NCI-H187 (cell line): ENCODE measurements at places on chromosomes 1 and 21.

GRCh38 chr1:21655748-21656147, 13.4 kb downstream of the RAP1GAP start:
- DNase-seq = no peak

DNA sequence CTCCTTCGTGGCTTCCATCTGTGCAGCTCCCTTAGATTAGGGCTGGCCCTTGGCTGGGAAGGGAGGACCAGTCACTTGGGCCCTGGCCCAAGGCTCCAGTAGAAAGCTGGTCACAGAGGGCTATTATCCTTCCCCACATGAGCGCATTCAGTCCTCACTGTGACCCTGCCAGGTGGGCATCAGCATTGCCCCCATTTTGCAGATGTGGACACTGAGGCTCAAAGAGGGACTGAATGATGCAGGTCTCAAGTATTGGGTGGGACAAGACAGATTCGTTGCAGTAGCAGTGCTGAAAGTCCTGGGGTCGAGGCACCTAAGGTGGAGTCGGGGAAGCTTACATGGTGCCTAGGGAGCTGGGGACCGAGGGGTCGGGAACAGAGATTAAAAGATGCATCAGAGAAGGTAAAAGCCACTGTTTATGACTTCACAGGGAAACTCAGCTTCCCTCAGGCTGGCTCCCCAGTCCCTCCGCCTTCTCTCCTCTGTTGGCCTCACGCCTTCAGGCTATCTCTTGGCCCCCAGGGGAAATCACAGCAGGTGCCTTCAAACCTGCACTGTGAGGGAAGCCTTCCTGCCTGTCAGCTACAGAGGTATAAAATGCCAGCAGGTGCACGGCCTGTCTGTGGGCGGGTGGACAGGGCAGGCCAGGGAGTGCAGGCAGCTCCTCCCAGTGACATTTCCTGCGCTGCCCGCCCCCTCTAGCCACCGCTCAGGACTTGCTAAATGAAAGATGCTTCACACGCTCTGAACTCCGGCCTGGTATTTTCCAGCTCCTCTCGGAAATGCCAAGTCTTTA, 178.4 kb downstream of the GRIK3 start:
- peak; percentile 79 for DNase-seq

GRCh38 chr1:111417755-111418154, 9.8 kb downstream of the OVGP1 start:
- DNase-seq = no peak

DNA sequence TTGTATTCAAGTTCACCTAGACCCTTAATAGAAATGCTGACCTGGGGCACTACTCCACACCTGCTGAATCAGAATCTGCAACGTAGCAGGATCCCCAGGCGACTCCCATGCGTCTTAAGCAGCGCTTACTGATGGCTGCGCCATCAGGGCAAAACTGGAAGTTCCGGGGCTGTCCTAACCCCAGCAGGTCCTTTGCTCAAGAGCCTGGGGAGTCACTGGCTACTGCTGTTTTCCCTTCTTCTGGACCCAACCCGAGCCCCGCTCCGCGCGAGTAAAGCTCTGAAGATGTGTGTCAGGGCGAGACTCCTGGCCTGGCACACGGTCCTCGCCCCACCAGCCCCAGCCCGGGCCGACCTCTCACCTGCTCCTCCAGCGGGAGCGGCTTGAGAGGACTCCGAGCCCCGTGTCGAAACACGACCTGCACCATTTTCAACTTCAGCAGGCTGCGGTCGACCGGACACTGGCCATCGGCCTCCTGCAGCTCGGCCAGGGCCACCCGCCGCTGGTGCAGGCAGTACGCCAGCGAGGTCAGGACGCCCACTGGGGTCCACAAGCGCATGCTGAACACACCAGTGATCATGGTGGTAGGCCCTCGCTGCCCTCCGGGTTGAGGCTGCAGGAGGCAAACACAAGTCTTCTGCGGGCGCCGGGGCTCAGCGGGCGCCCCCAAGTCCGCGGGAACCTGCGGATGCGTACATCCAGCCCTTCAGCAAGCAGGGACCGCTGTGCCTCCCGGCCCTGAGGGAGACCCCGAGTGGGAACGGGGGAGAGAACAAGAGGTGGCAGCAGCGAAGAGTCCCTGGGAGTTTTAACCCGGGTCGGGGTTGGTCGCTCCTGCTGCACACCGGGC, 630 bp downstream of the ACP6 start:
- DNase-seq = no peak
